GM19239 (cell line): ENCODE measurements at places on chromosomes 12 and 14.

DNA sequence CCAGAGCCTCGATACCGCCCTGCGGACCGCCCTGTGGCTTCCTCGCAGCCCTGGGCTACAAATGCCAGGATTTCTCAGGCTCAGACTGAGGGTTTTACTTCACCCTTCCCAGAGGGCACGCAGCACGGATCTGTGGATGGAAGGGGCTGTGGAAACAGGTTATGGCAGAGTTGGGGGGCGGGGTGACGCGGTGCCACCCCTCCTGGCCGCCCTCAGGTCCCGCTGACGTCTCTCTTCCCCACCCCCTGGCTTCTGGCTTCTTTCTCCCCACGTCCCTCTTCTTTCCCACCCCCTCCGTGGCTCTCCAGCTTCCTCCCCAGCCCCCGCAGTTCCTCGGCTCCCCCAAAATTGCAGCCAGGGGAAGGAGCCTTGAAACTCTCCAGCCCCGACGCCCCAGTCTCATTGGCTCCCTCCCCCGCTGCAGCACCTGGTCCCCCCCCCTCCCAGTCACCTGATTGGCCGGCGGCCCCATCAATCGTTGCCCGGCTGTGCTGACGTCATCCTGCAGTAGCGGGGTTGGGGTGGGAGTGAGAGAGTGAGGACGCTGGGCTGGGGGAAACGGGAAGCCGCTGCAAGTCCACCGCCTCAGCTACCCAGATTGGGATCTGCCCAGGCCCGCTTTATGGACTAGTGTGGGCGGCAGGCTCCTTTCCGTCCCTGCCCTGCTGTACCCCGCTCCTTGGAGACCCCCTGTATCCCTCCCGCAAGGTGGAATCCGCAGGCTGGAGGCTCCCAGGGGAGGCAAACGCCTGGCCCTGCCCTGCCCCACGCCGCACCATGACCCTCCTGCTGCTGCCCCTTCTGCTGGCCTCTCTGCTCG lies at the start of gene CLSTN3:
CLSTN3 (plus strand) TSS at position 500 of the 820 bp plus-strand sequence; CDS start at position 778, 278 bp downstream.
- DNase-seq: peak; percentile 97

DNA sequence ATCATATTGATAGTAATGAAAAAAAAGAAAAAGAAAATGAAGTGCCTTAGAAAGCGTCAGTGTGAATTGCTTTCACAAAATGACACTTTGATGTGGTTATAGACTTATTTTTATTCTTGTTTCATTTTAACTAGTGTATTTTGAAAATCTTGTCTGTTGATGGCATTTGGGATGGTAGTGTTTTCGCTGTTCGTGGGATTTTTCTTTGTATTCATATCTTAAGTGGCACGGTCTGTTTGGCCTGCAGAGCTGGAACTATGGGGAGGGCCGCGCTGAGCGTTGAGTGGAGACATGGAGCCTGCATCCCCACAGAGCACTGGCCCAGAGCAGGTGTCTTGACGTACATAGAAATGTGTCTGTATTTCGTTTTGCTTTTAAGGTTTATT lies 61.6 kb downstream of the WDR20 start:
- no peak for DNase-seq

- no peak for DNase-seq
Observed at GRCh38 chr12:112989806-112990205, 11.5 kb downstream of the OAS2 start.

GRCh38 chr12:76206677-76207072 lies 122.2 kb upstream of the NAP1L1 start:
- DNase-seq: no peak

- DNase-seq: no peak
Observed at GRCh38 chr14:89444044-89444443, 27.0 kb upstream of the FOXN3 start.

DNA sequence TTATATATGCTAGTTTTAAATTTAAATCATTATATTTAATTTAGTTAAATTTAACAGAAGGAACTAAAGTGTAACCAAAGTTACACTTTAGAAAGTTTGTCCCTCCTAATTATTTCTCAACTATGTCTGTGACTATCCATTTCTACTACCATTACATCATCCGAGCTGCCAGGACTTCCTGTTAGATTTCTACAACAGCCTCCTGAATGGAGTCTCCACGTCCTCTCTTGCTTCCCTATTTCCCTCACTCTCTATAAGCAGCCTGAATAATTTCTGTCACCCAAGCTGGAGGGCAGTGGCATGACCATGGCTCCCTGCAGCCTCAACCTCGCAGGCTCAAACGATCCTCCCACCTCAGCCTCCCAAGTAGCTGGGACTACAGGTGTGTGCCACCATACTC lies 84.1 kb downstream of the TTC7B start:
- DNase-seq: no peak

DNA sequence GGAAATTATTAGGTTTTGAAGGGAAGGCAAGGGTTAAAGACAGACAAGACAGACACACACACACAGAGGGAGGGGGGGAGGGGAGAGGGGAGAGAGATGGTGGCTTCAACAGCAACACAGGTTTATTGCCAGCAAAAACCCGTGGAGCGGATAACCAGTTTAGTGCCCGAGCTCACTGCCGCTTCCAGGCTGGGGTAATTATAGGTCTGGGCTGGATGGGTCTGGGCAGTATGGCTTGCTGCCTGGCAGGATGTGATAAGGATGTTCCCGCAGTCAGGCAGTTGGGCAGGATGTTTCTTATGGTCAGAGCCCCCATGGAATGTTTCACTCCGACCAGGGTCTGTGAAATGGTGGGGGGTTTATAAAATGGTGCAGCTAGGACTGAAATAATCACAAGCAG lies 4.4 kb upstream of the TDRD9 start:
- no peak for DNase-seq

DNA sequence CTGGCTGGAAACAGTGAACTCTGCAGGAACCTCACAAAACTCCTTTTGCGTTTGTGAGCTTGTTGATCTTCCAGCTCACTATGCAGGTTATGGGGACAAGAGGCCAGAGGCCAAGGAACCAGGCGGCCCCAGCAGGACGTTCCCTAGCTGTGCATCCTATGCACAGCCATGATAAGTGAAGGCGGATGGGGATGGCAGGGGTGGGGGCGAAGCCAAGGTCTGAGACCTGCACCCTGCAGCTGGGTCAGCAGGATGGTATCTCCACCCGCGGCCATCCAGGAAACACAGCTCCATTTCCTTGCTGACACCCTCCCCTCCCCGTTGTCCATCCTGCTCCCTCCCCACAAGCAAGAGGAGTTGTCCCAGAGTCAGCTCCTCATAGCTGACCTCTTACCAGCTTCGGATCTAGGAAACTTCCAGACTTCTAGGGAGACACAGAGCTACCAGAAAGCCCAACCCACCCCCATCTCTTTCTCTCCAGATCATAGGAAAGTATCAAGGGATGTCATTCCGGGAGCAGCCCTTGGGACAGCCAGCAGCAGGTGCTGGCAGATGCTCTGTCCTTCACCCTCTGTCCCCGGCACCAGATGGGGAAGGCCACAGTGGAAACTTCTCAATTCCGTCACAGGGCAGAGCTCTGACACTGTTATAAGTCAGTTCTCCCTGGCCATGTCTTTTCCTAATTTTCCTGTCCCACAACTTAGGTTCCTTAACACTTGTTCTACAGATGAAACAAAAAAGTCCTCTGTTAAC lies 9.4 kb downstream of the ZBTB39 start:
- no peak for DNase-seq

DNA sequence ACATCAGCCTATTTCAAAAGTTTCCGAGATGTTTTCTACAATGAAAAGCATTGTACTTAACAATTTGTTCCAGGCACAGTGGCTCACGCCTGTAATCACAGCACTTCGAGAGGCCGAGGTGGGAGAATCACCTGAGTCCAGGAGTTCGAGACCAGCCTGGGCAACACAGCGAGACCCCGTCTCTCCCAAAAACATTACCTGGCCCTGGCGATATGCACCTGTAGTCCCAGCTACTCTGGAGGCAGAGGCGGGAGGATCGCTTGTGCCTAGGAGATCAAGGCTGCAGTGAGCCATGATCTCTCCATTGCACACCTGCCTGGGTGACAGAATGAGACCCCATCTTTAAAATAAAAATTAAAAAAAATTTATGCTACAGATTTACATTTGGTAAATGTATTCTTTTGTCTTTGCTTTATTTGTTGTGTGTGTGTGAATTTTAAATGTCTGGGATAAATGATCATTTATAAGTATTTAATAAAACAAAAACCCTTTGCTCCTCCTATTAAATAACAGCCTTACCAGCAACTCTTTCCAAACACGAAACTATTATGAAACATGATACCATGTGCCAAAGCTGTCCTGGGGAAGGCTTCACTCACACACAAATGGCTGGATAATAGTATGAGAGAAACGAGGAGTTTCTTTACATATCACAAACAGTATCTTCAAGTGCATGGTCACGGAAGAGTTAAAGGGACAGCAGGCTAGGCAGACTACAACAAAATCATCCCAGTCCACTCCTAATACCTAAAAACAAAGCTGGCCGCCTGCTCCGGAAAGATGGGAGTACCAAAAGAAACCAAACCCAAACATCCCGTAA lies 1.1 kb downstream of the ATXN3 start:
- DNase-seq: no peak
